ENCODE measurements at places on chromosomes 13 and 19.

GRCh38 chr19:55227241-55228014 lies 1.1 kb downstream of the TMEM86B start:
- no peak for DNase-seq

DNA sequence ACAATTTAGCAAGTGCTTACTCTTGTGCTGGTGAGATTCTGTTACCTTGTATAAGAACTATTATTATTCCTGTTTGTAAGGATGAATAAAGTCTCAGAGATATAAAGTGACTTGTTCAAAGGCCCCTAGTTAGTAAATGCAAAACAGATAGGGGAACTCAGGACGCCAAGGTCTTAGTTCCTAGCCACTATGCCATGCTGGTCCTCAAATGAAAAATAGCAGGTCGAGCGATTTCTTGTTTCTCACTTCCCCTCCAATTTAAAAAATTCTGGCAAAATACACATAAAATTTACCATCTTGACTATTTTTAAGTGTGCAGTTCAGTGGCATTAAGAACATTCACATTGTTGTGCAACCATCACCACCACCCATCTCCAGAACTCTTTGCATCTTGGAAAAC lies 1.1 kb downstream of the TECR start:
- no peak for DNase-seq

DNA sequence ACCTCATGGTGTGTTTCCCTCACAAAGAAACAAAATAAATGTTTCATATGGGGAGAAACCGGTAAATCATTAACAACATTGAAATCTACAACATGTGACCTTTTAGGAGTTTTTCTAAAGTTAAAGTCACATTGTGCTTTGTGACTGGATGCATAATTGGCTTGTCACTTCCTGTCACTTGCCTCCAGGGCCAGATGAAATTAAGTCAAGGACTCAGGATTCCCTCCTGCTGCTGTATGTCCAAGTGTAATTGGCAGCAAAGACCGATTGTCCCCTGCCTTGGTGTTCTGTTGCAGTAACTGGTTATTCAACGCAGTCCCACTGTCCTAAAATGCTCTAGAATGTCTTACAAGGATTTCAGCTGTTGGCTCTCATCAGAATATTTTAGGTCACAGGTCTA lies 448.2 kb downstream of the LIG4 start:
- DNase-seq: no peak

DNA sequence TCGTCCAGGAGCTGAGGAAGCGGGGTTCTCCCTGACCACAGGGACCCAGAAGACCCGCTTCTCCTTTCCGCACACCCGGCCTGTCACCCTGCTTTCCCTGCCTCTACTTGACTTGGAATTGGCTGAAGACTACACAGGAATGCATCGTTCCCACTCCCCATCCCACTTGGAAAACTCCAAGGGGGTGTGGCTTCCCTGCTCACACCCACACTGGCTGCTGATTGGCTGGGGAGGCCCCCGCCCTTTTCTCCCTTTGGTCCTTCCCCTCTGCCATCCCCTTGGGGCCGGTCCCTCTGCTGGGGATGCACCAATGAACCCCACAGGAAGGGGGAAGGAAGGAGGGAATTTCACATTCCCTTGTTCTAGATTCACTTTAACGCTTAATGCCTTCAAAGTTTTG lies 18.9 kb downstream of the VASP start:
- no peak for DNase-seq

DNA sequence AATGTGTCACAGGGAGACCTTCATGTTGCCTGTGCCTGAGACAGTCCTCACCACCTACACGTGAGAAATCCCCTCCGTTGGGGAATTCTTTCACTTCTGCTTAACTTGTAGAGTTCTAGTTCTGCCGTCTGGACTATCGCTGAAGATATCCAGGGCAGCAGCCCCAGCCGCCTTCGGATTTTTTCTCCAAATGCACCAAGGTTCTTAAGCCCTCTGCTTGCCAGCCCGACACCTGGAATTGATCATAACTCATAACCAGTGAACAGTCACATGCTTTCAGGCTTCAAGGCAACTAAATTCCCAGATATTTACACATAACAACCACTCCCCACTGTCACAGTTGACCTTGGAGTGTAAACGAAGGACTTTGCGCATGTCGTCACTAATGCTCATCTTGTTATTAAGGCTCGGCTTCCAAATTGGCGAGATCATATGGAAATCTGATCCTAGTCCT lies 114.4 kb downstream of the RAB20 start:
- DNase-seq: no peak

DNA sequence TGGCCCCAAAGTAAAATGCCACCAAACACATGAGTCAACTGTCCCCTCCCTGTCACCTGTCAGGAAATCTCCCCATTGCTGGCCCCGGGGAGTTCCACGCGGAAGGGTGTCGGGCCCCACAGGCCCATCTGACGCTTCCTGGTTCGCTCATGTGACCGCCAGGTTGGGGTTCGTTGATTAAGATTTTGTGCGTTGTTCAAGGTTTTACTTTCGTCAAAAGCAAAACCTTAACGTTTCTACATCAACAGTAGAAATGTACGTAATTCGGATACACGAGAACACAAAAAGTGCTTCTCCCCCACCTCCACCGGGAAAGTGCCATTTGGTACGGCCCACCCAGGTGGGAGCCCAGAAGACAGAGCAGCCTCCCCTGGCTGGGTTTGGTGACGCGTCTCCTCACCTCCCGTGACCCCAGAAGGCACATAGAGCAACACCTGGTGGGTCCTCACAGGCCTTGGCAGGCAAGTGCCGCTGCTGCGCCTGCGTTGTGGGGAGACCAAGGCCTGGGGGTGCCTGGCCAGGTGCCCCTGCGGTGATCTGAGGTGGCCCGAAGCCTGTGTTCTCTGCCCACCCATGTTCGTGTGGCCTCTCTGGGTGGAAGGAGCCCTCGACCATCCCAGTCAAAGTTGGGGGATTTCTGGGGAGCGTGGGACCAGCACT lies 161.6 kb downstream of the KDM4B start:
- no peak for DNase-seq

DNA sequence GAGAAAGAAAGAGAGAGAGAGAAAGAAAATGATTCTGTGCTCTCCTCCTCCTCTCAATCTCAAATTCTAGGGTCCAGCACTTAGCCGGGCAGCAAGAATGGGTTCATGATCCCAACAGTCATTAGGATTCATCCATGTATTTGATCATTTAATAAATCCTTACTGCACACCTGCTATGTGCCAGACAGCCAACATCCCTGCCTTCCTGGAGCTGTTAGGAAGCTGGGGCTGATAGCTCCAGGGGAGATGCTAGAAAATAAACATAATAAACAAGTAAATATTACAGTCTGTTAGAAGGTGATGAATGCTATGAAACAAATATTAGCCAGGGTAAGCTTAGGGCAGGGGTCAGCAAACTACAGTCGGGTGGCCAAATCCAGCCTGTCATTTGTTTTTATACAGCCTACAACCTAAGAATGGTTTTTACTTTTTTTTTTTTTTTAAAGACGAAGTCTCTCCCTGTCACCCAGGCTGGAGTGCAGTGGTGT lies 9.9 kb upstream of the ACP7 start:
- DNase-seq: no peak

DNA sequence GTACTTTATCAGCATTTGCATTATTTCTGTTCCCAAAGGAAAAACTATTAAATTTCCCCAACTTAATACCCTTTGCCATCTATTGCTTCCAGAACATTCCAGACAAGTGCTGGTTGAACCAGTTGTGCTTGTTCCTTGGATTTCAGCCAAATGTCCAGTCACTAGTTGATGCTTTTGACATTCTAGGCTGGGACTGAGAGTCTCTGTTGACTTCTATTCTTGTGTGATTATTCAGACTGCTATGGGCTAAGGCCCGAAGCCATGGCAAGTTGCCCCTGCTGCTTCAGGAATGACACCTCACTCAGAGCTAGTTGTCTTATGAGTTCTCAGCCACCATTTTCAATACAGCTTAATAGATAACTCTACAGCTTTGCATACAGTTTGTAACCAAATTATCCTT lies 458.1 kb upstream of the ARGLU1 start:
- DNase-seq: no peak

DNA sequence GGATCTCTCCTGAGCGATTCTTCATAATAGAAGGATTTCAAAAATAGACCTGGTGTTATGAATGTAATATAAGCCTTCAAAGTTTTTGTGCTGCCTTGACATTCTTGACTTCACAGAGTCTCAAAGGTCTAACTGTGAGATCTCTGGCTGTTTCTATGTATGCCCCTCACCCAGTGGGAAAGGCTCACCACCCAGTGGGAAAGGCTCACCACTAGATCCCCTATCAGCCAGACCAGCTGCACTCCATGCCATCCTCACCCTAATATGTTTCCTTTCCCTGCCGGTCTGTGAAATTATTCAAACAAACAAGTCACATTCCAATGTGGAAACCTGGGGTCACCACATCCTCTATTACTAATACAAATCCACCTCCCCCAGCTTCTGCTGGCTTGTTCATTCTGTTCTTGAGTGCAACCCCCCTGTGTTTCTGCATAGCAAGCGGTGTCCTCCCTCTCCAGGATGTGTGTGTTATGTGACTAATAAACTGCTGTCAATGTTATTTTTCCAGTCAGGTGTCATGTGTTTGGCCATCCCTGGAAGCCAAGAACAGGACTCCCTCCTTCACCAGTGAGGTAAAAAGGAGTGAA lies 13.8 kb upstream of the SLITRK1 start:
- DNase-seq: no peak

DNA sequence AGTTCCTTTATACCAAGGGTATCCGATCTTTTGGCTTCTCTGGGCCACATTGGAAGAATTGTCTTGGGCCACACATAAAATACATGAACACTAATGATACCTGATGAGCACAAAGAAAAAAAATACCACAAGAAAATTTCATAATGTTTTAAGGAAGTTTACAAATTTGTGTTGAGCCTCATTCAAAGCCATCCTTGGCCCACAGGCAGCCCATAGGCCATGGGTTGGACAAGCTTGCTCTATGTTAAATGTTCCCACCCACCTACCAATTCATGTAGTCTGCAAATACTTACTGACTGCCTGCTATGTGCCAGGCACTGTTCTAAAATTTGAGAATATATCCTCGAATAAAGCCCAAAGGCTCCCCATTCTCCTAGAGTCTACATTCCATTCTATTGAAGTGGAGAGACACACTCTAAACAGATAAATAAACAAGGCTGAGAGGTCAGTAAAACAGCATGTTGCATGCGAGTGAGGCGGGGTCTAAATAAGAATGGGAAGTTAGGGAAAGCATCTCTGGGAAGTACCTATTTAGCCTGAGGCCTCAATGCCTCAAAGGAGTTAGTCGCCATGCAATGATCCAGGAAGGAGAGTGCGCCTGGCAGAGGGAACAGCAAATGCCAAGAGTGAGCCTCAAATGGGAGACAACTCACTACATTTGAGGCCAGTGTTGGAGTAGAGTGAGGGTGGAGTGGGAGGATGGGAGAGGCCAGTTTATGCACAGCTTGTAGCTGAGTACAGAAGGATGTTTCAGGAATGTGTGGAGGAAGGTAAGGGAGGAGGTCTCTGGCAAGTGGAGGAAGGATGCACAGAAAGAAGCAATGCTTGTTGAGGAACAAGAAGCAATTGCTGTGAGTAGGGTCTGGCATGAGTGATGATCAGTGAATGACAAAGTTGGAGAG lies 52.5 kb upstream of the CLDN10 start:
- no peak for DNase-seq

DNA sequence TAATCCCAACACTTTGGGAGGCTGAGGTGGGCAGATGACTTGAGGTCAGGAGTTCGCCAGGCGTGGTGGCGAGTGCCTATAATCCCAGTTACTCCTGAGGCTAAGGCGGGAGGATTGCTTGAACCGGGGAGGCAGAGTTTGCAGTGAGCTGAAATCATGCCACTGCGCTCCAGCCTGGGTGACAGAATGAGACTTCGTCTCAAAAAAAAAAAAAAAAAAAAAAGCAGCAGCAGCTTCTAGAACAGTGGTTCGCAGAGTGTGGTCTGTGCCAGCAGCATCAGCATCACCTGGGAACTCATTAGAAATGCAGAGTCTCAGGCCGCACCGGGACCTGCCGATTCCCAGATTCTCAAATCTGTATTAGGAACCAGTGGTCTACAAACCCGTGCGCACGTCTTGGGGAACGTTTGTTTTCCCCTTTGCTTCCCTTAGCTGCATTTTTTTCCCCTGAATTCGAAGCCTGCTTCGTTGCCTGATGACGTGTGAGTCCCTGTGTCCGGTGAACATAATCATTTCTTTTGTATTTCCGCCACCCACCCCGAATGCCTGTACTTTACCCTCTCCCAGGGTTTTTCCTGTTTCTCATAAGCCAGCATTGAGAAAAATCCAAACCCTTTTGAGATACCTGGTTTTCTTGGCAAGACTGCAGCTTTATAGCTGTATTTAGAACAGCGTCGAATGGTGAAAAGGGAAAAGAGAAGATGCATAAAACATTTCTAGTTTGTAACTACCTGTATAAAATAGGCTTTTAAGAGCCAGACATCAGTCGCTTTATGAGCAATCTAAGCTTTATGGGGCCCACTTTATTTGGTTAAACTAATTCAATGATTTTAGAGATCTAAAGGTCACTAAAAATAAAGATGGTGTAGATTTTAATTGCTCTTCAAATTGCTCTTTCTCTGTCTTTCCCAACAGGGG lies 49.8 kb downstream of the BICRA start:
- DNase-seq: no peak

GRCh38 chr13:50144246-50145160 lies 129.3 kb downstream of the KCNRG start:
- no peak for DNase-seq

- DNase-seq: no peak
These were observed 51.1 kb downstream of the FAM216B start for GRCh38 chr13:42832341-42833096.

GRCh38 chr19:58570770-58571574 lies 2.2 kb downstream of the MZF1 start:
- DNase-seq: no peak

DNA sequence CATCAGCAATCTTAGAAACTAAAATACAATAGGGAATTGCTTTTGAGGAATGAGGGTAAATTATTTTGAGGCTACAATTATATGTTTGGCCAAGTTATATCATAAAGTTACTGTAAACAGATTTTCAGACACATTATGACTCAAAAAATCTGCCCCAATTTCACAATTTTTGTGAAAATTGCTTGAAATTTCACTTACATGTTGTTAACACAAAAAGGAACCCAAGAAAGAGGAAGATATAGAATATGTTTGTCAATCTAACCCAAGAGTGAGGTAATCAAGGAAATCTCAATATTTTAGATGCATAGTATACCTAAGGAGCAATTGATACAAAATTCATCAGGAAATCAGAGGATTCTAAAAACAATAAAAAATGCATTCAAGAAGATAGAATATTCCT lies 73.9 kb upstream of the FNDC3A start:
- DNase-seq: no peak

DNA sequence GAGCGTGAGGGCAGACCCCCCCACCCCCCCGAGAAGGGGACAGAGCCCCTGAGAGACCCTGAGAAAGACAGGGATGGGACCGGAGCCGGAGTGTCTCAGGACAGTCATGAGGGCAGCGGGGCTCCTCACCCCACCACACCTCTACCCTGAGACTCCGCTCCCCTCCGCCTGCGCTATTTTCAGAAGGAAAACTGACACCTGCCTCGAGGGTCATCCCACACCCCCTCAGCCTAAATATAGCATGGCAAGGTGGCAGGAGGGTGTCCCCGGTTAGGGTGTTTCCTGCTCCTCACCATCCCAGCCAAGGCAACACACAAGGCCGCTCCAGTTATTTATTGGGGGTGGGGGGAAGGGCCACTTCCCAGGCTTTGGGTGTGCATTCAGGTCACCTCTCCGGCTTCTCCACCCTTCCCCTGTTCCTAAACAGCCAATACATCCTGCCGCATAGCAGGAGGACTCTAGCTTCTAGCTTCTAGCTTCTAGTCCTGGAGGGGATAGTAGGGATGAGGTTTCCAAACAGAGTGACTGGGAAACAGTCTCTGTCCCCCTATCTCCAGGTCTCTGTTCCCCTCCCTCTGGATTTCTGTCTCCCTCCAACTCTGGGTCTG lies 1.4 kb upstream of the NTF4 start:
- DNase-seq: no peak

GRCh38 chr13:93355094-93355493 lies 128.5 kb downstream of the GPC6 start:
- no peak for DNase-seq

All from cortex of kidney (tissue), 1 donor.